ENCODE measurements at places on chromosomes 2 and 18.

DNA sequence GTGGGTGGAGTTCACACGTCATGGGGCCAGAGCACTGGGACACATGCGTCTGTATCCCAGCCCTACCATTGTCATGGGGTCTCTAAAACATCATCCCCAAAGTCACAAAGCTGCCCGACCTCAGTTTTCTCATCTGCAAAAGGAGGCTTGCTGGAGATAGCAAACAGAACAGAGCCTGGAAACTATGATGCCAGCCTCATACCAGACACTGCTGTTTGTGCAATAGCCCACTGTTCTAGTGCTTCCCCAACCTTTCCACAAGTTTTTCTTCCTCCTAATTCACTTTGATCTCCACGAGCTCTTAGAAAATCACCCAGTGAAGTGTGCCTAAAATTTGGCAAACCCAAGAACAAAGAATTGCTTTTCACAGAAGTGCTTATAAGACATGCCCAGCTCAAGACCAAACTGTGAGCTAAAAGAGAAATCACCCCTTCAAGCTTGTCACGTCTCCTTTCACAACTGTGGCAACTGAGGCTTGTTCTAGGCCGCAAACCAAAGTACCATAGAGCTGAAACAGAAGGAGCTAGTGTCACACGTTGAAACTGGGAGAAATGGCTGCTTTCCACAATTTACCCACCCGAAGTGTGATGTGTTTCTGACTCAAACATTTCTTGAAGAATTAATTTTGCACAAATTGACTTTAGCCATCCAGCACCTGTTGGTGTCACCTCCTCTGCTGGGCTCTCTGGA, 162.7 kb upstream of the ID2 start:
- DNase-seq, result no peak

GRCh38 chr2:102258025-102258385, 53.4 kb upstream of the IL1RL1 start:
- DNase-seq, result no peak

DNA sequence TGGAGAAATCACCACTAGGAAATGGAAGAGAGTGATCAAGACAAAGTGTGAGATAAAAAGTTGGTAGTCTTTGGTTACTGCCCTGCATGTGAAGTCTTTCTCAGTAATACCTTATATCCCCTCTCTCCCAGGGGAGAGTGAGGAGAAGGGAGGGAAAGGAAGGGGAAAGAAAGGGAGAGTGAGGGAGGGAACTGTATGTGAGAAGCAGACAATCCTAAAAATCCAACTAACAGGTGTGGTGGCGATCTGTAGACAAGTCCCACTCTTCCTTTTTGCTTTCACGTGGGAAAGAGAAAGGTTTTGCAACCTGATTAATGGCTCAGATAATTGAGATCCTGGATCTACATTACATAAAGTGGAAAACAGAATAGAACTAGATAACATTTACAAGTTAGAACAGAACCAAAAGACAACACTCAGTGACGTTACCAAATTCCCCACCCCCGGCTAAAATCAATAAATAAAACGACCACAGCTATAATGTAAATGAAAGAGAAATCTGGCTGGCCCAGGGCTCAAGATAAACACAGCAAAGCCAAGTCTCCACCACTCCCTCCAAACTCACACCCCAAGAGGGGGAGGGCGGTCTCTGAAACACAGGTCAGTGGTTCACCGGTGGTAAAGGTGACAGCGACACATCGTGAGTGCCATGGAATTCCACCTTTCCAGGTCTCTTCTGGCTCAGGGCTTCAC, 10.0 kb upstream of the APCDD1 start:
- no peak for DNase-seq

GRCh38 chr2:64405581-64406406, 48.2 kb upstream of the LGALSL start:
- no peak for DNase-seq

GRCh38 chr18:37188016-37188791, 359.3 kb downstream of the KIAA1328 start:
- DNase-seq, result no peak
